Fibroblast of mammary gland (primary cell): ENCODE measurements at places on chromosomes 6 and 20.
A peak's percentile ranks its signal among the peaks of the same experiment; 100 is the strongest.

DNA sequence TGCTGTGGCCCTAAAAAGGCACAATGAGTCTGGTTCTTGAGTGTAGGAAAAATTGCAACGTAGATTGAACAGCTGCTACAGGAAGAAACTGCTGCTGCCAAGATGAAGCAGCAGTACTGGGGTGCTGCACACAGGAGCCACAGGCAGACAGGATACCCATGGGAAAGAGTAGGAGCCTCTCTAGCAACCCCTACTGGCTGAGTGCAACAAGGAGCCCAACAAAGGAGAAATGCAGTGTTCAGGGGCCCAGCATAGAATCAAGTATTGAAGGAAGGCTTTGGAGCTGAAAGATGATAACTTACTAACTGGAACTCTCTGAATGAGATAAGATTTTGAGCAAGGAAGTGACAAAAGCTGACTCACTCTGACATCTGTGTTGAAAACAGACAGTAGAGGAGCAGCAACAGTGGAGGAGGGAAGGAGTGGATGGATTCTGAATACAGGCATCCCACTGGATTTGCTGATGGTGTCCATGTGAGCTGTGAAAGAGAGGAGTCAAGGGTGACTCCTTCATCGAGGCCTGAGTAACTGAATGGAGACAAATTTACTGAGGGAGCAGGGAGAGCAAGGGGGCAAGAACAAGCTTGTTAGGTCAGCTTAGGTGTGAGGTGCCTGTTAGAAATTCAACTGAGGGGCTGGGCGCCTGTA is 534.7 kb upstream of the JARID2 start:
- peak; percentile 96 for DNase-seq

GRCh38 chr6:157984686-157985225 is 3.1 kb downstream of the SYNJ2 start:
- no peak for DNase-seq

GRCh38 chr20:57509665-57510237 is 15.2 kb downstream of the CTCFL start:
- peak; percentile 9 for DNase-seq

DNA sequence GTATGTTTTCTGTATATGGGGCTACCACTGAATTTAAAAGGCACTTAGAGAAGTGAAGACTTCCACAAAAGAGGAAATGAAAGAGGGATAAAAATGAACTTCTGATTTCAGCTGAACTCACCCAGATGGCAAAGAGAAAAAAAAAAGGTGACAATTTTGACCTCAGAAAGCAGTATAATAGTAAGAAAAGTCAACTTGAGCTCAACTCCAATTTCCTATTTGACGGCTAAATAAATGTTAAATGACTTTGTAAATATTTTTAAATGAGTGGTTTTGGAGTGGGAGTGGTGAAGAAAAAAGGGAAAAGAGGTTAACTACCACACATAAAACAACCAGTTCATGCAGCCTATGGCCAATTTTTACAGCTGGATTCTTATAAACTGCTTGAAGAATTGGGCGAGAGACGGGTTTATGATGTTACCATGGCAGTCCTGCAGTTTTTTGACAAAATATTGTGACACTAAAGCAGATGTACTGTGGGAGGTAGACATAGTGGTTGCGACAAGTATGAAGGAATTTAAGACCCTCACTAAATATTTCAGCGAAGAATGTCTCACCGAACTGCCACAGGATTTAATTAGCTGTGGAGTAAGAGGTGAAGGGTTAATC is 49.8 kb upstream of the ADTRP start:
- DNase-seq = no peak

DNA sequence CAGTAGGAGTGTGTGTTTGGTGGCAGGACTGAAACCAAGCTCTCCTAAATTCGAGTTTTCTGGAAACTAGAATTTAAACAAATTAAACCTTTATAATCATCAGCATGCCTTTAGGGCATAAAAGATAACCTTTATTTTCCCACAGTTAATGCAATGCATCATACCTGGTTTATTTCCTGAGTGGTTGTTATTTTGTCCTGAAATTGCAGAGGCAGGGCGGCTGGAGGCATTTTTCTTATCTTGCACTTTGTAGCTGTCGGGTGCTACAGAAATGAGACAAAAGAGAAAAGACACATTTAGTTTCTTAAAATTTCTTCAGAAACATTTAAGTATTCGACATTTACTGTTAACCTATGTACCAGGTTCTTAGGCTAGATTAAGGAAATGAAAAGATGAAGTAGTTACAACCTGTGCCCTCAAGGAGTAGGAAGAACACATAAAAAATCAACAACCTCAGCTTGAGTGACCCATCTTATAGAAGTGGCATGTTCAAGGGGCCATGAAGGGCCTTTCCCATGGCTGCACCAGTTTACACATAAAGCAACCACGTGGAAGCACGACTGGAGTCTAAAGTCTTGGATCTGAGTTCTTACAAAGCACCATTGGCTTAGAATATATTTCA is 128.6 kb downstream of the MAP7 start:
- no peak for DNase-seq

- no peak for DNase-seq
These were observed 69.6 kb upstream of the SALL4 start for GRCh38 chr20:51871943-51872342.

GRCh38 chr6:148979014-148979901 is 232.4 kb downstream of the UST start:
- DNase-seq = no peak

DNA sequence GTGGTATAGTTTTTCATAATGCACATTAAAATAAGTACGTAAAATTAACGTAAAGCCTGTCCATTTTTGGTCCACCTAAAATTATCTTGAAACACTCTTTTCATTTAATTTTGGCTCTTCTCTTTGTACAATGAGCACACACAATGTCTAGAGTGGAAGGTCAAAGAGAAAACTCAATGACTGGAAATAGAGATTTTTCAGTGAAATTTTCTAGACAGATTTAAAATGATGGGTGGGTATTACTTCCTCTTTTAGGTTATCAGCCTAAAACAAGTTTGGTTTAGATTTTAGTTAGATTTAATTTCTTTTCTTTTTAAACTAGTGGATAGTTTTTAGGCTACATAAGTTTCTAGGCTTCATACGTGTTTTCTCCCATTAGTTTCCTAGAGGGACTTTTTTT is 24.9 kb downstream of the DSE start:
- no peak for DNase-seq

DNA sequence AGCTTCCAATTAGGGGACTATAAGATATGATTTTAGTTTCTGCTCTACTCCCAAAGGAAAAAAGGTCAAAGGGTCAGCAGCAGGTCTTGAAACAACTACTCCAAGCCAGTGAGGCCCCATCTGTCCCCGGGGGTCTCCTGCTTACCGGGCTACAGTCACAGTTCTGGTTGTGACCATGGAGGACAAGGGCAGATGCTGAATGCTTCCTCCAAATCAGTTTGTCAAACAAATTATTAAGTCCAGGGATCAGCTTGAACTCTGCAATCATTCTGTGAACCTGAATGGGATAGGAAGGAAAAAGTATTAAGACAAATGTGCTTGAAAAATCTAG is 60.2 kb downstream of the MYH7B start:
- no peak for DNase-seq

DNA sequence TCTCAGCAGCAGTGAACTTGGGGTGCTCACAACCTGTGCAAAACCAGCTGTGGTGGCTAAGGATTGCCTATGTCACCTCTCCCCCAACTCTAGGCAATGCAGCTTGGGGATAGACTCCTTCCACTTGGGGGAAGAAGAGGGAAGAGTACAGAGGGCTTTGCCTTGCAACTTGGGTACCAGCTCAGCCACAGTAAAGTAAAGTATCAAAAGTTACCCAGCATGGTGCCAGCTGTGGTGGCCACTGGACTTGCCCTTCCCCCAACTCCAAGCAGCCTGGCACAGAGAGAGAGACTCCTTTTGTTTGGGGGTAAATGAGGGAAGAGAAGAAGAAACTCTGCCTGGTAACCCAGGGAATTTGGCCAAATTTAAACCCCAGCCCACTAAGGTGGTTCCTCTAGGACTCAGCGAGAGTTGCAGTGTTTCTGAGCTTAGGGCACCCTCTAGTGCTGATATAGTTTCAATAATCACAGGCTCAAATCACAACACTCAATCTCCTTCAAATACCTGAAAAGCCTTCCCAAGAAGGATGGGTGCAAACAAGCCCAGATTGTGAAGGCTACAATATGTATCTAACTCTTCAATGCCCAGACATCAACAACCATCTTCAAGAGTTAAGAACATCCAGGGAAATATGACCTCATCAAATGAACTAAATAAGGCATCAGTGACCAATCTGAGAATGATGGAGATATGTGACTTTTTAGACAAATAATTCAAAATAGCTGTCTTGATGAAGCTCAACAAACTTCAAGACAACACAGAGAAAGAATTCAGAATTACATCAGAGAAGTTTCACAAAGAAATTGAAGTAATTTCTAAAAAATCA is 7.6 kb upstream of the DEFB129 start:
- DNase-seq = peak; percentile 20

GRCh38 chr6:16583144-16583762 is 178.0 kb downstream of the ATXN1 start:
- peak; percentile 40 for DNase-seq

- peak; percentile 1 for DNase-seq
These were observed 148.6 kb upstream of the ZFP64 start for GRCh38 chr20:52340036-52340634.

- DNase-seq = peak; percentile 57
These were observed 104.9 kb upstream of the SLC22A23 start for GRCh38 chr6:3561725-3562124.
